Lung microvascular endothelial cell (primary cell): ENCODE measurements at places on chromosomes 3 and 15. TPM values are rescaled to one million over a fixed set of nuclear protein-coding genes. Genes with fewer than 3 reads are reported as not detected.

GRCh38 chr3:38738630-38739395 lies 77.2 kb downstream of the SCN10A start:
- peak; percentile 62 for DNase-seq

DNA sequence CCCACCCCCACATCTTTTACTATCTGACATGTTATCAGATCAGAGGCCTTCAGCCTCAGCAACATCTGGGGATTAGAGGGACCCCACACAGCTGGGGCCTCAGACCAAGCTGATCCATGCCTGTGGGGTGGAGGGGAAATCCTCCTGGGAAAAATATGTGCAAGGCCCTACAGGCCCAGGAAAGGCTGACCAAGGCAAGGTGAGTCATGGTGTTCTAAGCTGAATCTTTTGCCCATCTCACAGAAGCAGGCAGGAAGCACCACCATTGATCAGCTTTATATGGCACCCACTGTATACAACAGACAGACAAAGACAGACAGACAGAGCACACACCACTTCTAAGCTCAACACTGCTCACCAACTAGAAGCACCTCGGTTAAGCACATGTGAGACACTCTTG lies 12.4 kb upstream of the PARP6 start:
- DNase-seq: no peak

The PRR20G gene
- total RNA-seq: not detected in 2 replicates

The GABRB3 gene
- 0.40 TPM in 1 of 2 replicates, not detected in the other for total RNA-seq

- DNase-seq: no peak
These were observed 311.3 kb downstream of the UACA start for GRCh38 chr15:70451821-70452653.

DNA sequence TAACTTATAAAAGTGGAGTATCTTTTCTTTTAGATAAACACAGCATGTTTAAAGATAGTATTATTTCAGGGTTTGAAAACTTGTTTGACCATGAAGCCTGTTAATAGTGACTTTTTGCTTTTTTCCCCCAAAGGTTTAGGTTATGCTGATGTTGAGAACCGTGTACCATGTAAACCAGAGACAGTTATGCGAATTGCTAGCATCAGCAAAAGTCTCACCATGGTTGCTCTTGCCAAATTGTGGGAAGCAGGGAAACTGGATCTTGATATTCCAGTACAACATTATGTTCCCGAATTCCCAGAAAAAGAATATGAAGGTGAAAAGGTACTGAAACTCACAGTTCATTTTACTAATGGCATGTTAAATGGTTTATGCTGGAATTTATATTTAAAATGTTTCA lies 5.1 kb downstream of the LACTB start:
- no peak for DNase-seq

GRCh38 chr3:56919797-56920195 lies 118.0 kb upstream of the ARHGEF3 start:
- DNase-seq: no peak

The FMN1 gene
- total RNA-seq: under 0.01 TPM in 2 replicates

The STARD9 gene
- total RNA-seq: 3.5 and 9.3 TPM in 2 replicates

DNA sequence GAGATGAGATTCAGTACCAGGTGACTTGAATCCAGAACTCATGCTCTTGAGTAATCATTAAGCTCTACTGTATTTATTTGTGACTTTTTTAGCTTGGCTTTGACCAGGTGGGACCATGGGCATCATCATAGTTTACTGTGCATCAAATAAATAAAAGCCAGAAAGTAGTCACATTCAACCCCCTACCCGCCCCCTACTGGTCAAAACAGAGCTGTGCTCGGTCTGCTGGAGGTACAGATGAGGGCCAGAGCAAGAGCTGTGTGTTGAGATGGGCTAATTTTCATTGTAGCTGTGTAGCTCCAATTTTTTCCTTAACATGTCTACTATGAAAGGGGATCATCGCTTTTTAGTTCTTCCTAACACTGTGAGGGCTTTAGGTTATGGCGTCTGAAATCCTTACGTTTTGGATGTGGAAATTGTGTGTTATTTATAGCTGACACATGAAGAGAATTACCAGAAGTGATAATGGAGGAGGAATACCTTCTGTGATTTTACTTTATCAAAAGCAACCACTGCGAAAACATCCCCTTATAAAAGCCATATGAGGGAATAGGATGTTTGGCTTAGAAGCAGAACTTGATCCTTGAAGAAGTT lies 375.1 kb downstream of the PTPRG start:
- peak; percentile 52 for DNase-seq

- no peak for DNase-seq
These were observed 46.7 kb downstream of the MESD start for GRCh38 chr15:80942746-80943565.

The SAMMSON gene
- total RNA-seq: not detected in 2 replicates

GRCh38 chr3:55380561-55380960 lies 106.5 kb downstream of the WNT5A start:
- no peak for DNase-seq

DNA sequence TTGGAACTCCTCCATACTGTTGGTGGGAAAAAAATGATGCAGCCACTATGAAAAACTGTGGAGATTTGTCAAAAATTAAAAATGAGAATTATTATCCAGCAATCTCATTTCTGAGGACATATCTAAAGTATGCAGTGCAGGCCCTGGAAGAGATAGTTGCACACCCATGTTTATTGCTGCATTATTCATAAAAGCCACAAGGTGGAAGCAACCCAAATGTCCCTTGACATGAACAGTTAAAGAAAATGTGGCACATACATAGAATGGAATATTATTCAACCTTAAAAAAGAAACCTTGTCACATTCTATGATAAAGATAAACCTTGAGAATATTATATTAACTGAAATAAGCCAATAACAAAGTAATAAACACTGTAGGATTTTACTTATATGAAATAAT lies 80.9 kb upstream of the ARHGEF26 start:
- DNase-seq: peak; percentile 29

- DNase-seq: peak; percentile 44
These were observed 136.7 kb upstream of the TLE3 start for GRCh38 chr15:70234256-70234905.

DNA sequence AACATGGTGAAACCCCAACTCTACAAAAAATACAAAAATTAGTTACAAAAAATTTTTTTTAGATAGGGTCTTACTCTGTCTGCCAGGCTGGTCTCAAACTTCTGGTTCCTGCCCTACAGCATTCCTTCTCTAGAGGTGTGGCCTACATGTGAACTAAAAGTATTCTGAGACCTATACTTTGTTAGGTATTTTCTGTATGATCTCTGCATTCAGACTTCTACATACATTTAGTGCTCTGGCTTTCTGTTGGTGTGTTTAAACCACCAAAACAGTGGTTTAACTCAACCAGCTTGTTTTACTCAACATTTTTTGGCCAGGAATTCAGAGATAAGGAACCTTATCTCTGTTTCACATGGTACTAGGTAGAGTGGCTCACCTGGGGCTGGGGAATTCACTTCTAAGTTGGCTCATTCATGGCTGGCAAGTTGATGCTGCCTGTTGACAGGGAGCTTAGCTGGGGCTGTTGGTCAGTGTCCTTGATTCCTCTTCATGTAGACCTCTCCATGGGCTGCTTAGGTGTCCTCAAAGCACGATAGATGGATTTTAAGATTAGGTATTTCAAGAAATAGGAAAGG lies 41.4 kb upstream of the BSN start:
- no peak for DNase-seq

DNA sequence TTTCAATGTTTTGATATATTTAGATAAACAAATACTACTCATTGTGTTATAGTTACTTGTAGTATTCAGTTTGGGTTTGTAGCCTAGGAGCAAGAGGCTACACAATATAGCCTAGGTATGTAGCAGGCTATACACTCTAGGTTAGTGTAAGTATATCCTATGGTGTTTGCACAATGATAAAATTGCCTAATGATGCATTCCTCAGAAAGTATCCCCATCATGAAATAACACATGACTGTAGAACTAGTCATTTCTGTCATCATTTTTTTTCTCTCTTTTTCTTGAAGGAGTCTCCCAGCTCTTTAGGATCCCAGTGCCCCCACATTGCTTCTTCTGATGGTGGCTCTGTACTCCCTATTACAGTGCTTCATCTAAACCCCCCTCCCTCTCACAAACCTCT lies 157.7 kb upstream of the CADPS start:
- no peak for DNase-seq

DNA sequence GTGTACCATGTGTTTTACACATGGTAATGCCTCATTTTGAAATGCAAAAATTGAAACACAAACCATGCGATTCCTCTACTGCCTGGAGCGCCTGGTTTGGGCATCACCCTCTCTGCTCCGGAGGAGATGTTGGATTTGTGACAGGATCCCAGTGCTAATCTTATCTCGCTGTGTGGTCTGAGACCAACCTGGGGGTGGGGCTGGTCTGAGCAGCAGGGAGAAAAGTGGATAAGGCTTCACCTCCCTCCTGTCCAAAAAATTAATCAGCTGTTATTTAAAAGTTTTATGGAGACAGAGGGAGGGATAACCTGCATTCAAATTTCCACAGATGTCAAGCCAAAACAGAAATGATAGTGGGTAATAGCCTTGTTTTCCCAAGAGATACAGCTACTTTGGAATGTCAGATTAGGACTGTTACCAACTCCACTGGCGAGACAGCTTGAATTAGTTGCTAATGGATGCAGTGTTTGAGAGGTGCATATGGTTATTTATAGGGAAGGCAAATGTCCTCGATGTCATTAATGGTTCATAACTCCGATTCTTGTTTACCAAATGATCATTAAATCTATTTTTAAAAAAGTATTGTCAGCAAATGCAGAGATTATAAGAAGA lies 54.0 kb upstream of the SKOR1 start:
- DNase-seq: no peak

The CPLX3 gene
- not detected in 2 replicates for total RNA-seq

DNA sequence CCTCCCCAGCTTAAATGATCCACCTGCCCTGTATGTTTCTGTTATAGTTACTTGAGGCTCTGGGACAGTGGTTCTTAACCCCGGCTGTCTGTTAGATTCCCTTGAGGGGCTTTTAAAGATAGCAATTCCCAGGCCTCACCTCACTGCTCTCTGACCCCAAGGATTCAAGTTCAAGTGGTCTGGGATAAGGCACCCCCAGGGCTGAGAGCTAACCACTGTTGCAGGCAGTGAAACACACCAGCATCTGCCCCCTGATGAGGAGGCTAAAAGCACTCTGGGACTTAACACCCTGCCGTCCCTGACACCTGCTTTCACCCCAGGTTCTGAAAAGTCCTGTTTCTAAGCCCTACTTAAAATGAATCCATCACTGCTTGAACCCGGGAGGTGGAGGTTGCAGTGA lies 103.7 kb downstream of the LRRK1 start:
- DNase-seq: no peak

DNA sequence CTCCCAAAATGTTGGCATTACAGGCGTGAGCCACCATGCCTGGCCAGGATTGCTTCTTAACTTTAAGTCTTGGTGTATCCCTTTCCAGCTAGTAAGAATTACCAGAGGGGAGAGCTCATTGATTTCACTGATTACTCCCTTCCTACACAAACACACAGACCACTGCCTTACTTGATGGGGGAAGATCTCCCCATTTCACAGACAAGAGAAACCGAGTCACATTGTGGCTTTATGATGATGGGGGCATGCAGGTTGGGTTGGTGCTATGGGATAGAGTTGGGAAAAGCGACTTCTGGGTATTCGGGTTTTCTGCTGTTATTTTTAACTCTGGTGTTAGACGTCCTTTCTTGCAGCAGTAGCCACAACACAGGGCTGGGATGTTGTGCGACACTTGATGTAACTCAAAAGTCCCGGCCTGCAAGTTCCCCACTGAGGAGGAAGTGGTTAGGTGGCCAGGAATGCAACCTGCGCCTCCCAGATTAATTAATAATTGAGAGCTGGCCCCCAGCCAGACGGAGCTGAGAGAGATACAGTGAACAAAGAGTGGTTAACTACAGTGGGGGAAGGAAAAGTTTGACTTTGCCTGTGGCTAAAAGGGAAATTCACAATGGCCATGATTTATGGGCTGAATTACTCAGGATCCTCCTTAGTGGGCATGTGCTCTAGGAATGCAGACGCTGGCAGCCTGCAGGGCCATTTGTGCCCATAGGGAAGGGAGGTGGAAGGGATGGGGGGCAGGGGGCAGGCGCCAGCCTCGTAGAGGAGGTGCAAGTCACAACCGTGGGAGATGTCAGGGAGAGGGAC lies 63.6 kb downstream of the SMAD6 start:
- DNase-seq: peak; percentile 76
